ENCODE measurements at places on chromosomes 7 and 10.

- no peak for DNase-seq
Observed at GRCh38 chr7:25949736-25950487, 202.1 kb upstream of the NFE2L3 start.

- no peak for DNase-seq
Observed at GRCh38 chr7:115088893-115089292, 167.0 kb downstream of the MDFIC start.

DNA sequence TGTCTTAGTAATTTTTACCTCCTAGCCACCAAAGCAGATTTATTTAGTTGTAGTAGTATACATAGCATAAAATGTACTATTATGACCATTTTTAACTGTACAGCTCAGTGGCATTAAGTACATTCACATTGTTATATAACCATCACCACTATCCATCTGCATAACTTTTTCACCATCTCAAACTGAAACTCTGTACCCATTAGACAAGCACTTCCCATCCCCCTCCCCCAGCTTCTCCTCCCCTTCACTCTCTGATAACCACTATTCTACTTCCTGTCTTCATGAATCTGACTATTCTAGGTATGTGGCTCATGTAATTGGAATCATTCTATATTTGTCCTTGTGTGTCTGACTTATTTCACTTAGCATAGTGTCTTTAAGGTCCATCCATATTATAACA is 71.9 kb downstream of the MRPL32 start:
- DNase-seq, result peak; percentile 19

DNA sequence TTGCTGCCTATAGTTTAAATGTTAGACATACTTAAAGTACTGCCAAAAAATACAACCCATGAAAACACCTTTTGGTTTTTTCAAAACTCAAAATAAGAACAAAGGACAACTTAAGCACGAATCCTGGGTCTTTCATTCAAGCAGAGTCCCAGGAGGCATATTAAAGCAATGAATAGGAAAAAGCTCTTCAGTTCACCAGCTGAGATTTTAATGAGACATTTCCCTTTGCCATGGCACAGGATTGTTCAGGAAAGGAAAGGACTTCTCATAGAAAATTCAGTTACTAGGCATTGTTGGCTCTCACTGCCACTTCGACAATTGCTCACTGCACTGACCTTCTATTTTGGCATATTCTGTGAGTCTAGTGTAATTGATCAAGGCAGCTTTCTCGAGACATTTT is 133.5 kb upstream of the FEZF1 start:
- no peak for DNase-seq

GRCh38 chr7:134364619-134365037 is 47.9 kb upstream of the SLC35B4 start:
- peak; percentile 92 for DNase-seq

DNA sequence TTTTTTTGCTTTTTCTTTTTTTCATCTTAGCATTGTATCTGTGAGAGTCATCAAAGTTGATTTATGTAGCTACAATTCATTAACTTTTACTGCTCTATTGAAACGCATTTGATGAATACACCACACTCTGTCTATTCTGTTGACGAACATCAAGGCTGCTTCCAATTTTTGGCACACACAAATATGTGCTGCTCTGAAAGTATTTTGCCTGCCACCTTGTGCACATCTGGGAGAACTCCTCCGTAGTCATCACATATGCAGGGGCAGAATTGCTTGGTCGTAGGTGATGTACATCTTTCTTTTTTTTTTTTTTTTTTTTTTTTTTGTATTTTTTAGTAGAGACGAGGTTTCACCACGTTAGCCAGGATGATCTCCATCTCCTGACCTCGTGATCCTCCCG is 796.8 kb downstream of the KCNMA1 start:
- no peak for DNase-seq

DNA sequence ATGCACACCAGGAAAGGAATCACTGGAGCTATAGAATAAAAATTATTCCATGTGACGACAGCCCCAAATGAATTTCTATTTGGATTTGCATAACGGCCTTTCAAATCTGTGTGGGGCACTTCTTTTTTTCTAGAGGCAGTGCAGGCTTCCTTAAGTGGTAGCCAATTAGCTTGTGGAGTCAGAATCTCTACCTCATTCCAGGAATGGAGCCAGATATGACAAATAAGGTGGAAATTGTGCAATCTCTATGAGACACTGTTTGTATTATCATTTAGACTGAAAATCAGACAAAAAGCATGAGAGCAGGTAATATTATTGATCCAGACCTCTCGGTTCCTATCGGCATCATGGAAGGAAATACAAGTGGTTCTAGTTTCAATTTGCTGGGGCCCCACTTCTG is 78.7 kb downstream of the BEND7 start:
- DNase-seq, result peak; percentile 48

DNA sequence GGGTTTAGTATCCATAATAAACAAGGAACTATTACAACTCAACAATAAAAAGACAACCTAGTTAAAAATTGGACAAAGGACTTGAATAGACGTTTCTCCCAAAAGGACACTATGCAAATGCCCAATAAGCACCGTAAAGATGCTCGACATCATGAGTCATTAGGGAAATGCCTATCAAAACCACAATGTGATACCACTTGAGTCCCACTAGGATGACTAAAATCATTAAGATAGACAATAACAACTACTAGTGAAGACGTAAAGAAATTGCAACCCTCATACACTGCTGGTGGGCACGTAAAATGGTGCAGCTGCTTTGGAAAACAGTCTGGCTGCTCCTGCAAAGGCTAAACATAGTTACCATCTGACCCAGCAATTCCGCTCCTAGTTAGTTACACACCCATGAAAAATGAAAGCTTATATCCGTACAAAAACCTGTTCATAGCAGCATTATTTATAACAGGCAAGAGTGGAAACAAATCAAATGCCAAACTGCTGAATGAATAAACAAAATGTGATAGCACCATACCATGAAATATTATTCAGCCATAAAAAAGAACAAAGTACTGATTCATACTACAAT is 17.3 kb downstream of the CCDC3 start:
- peak; percentile 80 for DNase-seq

- no peak for DNase-seq
Observed at GRCh38 chr10:78749898-78750297, 318.9 kb upstream of the ZMIZ1 start.

DNA sequence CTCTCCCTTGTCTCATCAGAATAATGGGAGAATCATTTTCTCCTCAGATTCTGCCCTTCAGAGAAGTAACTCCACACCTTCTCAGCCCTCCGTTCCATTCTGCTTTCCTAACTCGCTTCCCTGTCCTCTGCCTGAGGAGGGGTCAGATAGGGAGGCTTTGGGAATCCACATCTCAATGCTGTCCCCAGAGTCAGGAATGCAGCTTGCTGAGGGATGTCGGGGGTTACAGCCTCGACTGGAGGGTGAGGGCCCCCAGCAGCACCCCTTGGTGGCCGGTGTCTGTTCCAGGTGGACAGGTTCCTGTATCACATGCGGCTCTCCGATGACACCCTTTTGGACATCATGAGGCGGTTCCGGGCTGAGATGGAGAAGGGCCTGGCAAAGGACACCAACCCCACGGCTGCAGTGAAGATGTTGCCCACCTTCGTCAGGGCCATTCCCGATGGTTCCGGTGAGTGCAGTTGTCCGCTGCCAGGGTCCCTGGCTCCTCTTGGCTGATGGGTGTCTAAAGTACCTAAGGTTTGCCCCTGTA is 6.9 kb downstream of the HKDC1 start:
- no peak for DNase-seq

DNA sequence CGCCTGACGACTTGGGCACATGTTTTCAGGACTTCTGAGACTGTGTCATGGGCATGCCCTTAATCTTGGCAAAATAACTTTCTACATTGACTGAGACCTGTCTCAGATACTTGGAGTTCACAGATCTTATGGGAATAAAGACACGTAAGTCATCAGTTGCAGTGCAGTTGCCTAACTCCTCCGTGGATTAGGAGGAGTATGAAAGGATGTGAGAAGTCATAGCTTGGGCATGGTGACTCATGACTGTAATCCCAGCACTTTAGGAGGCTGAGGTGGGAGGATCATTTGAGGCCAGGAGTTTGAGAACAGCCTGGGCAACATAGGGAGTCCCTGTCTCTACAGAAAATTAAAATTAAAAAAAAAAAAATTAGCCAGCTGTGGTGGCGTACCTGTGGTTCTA is 49.6 kb downstream of the EXOC6 start:
- DNase-seq, result peak; percentile 22

- DNase-seq, result no peak
Observed at GRCh38 chr7:84612981-84613681, 418.5 kb upstream of the SEMA3A start.

- DNase-seq, result no peak
Observed at GRCh38 chr10:117537904-117538524, 4.5 kb upstream of the EMX2 start.

GRCh38 chr10:92438220-92438619 is 135.7 kb downstream of the IDE start:
- DNase-seq, result no peak

- no peak for DNase-seq
Observed at GRCh38 chr7:45863715-45864114, 9.2 kb downstream of the CCDC201 start.

DNA sequence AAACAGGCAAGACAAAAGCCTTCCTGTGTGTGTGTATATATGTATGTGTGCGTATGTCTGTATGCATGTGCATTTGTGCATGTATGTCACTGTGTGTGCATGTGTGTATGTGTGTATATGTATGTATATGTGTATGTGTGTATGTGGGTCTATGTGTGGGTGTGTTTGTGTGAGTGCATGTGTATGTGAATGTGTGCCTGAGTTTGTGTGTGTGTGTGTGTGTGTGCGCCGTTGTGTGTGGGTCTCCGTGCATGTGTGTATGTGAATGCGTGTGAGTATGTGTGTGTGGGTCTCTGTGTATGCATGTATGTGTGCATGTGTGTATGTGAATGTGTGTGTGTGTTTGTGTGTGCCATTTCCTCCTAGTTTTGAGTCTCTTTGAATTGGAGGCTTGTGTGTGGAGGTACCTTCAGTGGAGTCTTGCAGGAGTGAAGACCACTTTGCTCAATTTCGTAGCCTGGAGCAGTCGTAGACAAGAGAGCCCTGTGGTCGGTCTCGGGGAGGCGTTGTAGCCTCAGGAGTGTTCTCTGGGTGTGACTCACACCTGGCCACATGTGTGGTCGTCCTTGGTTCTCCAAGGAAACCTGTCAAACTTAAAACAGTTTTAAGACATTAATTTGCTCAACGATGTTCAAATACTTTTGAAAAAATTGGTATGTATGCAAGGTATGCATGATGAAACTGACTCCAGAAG is 28.1 kb downstream of the INPP5A start:
- DNase-seq, result no peak

DNA sequence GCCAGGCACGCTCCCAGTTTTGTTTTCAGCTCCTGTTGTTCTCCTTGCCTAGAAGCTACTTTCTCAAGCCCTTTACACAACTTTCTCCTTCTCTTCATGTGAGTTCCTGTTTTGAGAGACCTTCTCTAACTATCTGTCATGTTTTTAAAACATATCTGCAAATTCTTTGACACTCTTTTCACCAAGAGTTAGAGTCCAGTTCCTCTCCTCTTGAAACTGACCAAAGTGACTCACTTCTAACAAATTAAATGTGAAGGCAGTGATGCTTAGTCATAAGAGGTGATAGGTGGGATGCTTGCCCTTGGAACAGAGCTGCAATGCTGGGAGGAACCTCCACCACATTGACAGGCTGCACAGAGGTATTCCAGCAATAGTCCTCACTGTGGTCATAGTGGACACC is 25.3 kb downstream of the ZSCAN25 start:
- DNase-seq, result peak; percentile 36

GRCh38 chr10:19815036-19815730 is 1.0 kb upstream of the PLXDC2 start:
- DNase-seq, result no peak
